Stomach (tissue), 19 donors: ENCODE measurements at places on chromosomes 2 and 18.

DNA sequence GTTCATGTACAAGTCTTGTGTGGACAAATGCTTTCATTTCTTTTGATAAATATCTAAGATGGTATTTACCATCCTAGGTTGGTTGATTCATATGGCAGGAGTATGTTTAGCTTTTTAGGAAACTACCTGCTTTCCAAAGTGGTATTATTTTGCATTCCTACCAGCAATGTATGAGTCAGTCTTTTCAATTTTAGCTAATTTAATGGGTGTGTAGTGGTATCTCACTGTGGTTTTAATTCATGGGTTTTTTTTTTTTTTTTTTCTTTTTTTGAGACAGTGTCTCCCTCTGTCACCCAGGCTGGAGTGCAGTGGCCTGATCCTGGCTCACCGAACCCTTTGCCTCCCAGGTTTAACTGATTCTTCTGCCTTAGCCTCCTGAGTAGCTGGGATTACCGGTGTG, 4.2 kb downstream of the ZNF512 start:
- no peak overlapping the region for H3K27ac ChIP-seq
- DNase-seq: no peak
- H3K4me3 ChIP-seq: no peak overlapping the region
- no peaks in the 10 kb centered on the region for H3K36me3 ChIP-seq

DNA sequence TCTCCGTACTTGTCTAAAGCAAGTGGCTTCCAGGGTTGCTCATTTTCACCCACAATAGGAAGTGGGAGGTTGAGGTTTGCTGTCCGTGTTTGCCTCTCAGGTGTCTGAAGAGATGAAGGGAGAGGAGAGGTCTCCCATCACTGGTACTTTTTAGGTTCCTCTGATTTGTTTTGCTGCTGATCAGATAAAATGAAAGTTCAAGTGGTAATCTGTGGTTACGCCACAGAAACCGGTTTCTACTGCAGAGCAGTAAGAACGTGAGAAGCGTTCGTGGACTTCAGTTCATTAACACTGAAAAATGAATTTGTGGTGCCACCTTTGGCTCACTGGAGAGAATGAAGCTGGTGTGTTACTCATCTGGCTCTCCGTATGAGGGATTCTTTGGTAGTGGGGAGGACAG, 118.2 kb downstream of the GBX2 start:
- H3K27ac ChIP-seq: no peak overlapping the region
- DNase-seq: no peak
- H3K4me3 ChIP-seq: no peak overlapping the region
- H3K27me3 ChIP-seq: no peaks in the 10 kb centered on the region

DNA sequence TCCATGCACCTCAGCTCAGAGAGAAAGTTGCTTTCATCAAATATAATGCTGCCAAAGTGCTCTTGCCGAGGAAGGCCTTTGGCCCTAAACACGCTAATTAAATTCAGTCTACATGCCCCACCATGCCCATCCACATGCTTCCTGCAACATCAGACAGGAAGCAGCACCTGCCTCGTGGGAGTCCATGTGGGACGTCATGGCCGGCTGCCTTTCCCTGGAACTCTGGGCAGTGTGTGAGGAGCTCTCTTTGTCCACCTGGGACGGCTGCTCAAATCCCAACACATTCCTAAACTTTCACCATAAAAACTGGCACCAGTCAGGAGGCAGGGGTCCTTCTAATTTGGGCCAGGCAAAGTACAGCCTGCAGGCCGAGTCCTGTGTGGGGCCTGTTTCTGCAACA, 23.1 kb downstream of the FAM178B start:
- DNase-seq: no peak
- H3K4me3 ChIP-seq: no peak overlapping the region
- H3K27ac ChIP-seq: no peak overlapping the region

GRCh38 chr2:233351423-233351822, 2.9 kb upstream of the DGKD start:
- peaks cover 25% of the 10 kb centered on the region for H3K4me1 ChIP-seq
- no peak for DNase-seq
- no peak overlapping the region for H3K4me3 ChIP-seq
- no peak overlapping the region for H3K27ac ChIP-seq
- H3K27me3 ChIP-seq: no peaks in the 10 kb centered on the region

DNA sequence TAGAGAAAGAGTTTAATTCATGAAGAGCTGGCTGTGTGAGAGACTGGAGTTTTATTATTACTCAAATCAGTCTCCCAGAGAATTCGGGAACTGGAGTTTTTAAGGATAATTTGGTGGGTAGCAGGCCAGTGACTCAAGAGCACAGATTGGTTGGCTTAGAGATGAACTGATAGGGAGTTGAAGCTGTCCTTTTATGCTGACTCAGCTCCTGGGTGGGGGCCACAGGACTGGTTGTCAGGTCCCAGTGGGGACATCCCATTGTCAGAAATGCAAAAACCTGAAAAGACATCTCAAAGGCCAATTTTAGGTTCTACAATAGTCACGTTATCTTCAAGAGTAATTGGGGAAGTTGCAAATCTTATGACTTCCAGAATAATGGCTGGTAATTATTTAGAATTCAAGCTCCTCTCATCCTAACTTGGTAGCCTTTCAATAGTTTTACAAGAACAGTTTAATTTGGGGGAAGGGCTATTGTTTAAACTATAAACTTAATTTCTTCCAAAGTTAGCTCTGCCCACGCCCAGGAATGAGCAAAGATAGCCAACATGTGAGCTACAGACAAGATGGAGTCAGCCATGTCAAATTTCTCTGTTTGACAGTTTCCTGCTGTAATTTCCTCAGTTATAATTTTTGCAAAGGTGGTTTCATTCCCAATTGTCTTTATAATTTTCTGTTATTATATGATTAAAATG, 149.4 kb upstream of the SLC39A10 start:
- H3K36me3 ChIP-seq: no peaks in the 10 kb centered on the region
- no peak for DNase-seq
- H3K4me1 ChIP-seq: no peaks in the 10 kb centered on the region
- H3K4me3 ChIP-seq: no peak overlapping the region
- H3K27ac ChIP-seq: no peak overlapping the region
- H3K27me3 ChIP-seq: no peaks in the 10 kb centered on the region

- peak overlapping the region; percentile 74 for H3K4me3 ChIP-seq
- H3K27me3 ChIP-seq: no peaks in the 10 kb centered on the region
- DNase-seq: no peak
- H3K27ac ChIP-seq: peak overlapping the region; percentile 95
- no peaks in the 10 kb centered on the region for H3K36me3 ChIP-seq
- peaks cover 40% of the 10 kb centered on the region for H3K4me1 ChIP-seq
These were observed 592 bp downstream of the ME2 start for GRCh38 chr18:50879302-50880118.

DNA sequence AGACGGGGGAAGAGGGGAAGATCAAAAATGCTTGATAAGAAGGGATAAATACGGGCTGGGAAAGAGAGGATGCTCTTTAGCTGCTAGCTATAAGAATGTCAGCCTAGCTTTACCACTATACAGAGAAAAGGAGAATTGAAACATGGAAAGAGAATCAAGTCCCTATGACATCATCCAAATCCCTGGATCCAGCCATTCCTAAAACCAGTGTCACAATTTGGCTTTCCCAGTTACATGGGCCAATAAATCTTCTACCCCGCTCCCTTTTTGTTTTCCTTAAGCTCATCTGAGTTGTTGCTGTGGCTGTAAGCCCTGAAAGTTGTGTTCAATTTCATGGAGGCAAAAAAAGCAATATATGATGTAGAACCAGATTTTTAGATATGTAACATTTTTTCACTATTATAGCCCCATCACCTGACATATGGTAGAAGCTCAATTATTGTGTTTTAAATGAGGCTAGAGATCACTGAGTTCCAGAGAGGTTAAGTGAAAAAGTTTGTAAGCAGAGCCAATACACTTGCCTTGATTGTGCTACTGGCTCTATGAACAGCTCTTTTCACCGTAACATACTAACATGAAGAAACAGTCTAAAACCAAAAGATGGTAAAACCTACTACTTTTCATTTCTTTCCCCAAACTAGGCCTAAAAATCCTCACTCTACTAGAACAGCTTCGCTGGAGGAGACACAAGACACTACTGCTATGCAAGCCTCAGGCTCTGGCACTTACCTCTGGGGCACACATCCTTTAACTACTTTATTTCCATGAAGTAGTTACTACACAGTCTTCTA, 4.3 kb downstream of the HNRNPLL start:
- H3K4me1 ChIP-seq: peaks cover 73% of the 10 kb centered on the region
- no peak for DNase-seq
- no peaks in the 10 kb centered on the region for H3K27me3 ChIP-seq
- H3K4me3 ChIP-seq: no peak overlapping the region
- peak overlapping the region; percentile 98 for H3K27ac ChIP-seq
